GM04503 (cell line): ENCODE measurements at places on chromosomes 1 and 21.

DNA sequence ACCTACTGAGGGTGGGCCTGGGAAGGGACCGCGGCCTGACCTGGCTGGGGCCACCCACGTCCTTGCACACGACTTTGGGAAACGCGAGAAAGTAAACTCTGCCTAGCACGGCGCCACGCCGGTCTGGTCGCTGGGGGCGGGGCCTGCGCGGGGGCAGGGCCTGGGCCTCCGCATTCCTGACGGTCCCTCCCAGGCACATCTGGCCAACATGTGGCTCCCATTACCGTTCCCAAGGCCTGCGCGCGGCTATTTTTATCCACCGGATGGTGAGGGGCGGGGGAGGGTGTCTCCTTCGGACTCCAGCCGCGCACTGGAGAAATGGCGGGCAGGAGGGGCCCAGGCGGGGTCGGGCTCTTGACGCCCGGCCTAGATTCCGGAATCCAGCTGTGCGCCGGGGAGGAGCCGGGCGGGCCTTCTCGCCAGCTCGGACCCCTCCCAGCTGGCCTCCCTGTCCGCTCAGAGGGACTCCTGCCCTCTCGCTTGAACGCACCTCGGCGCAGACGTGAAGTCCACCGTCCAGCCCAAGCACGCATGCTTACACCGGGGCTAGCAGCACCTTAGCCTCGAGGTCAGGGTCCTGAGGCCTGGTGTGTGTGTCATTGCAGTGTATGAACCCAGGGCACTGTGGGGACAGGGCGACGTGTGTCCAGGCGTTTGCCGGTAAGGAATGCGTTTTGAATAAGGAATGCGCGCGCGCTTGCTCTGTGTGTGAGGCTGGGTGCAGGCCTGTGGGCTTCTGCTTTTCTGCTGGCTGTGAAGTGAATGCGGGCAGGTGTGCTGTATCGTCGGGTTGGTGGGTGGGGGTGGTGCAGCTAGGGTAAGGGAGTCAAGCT, 2.1 kb downstream of the EVA1B start:
- DNase-seq: peak; percentile 76

- DNase-seq: no peak
Observed at GRCh38 chr1:64242895-64243756, 39.7 kb downstream of the UBE2U start.

DNA sequence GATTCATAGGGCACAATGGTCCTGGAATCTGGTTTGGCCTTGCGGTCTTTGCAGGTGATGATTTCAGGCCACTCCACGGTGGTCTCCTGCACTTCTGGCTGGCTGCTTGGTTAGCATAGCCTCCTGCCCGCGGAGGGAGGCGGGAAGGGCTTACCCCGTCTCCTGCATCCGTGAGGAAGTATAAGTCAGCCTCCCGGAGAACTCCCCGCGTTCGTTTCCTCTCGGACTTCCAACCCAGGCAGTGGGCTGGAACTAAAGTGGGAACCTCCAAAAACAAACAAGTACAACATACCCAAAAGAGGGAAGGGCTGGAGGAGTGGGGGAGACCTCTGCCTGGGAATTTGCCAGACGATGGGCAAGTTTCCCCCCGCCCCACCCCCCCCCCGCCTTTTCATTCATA, 939 bp upstream of the CCN1 start:
- DNase-seq: no peak

- no peak for DNase-seq
Observed at GRCh38 chr1:114712977-114713376, 3.6 kb downstream of the NRAS start.
